Activated CD8-positive, alpha-beta T cell treated with anti-CD3 and anti-CD28 coated beads for 36 hours (primary cell): ENCODE measurements at places on chromosomes 2 and 18. TPM values are rescaled to one million over a fixed set of nuclear protein-coding genes. Genes with fewer than 3 reads are reported as not detected.
A peak's percentile ranks its signal among the peaks of the same experiment; 100 is the strongest.

DNA sequence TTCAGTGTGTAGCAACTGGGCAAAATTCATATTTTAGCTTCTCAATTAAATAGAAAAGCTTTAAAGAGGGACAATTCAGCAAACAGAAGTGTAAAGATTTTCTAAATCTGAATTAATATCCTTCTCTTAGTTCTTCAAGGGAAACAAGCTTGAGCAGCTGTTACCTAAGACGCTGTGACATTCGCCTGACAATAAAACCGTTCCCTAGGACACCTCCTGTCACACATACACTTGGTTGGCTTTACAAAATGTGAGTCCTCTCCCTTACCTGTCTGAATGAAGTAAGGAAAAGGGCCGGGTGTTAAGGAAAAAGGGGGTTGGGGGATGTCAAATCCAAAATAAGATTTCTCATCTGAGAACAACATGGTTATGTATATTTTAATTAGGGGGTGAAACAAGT lies 2.1 kb downstream of the SERTAD2 start:
- DNase-seq: no peak
- H3K4me1 ChIP-seq: peaks cover 76% of the 10 kb centered on the region
- peak overlapping the region; percentile 91 for H3K4me3 ChIP-seq
- H3K27me3 ChIP-seq: no peaks in the 10 kb centered on the region

DNA sequence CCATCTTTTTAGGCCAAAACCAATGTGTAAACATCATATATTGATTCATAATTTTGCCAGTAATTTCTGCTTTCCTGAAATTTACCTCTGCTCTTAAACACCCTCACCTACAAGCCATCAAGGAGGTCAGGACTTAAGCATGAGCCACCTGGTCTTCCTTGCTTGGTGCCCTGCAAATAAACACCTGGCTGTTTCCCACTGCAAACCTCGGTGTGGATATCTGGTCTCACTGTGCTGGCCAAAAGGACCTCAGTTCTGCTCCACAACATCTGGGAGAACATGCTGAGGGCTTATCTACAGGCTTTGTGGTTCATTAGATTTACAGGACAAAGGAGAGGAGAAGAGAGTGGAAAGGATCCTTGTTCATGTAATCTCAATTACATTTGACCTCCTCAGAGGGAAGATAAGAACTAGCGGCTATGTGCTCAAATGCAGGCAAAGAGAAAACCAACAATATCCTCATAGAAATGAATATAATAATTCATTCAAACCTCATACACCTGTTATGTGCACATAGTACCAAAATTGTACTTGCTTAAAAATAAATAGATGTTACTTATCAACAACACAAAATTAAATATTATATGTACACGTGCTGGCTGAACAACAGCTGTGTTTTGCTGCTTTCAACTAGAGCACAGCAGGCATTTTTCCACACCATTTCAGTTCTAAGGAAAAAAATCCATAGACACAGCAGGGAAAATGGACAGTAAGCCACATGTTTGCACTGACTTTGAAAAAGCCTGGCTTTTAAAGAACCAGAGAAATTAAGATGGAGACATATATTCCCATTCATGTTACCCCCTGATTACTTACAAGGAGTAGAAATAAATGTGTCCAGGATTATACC lies 465.1 kb downstream of the LPIN1 start:
- H3K4me3 ChIP-seq: no peak overlapping the region
- no peak overlapping the region for H3K27ac ChIP-seq
- no peaks in the 10 kb centered on the region for H3K27me3 ChIP-seq

The MGAT4A gene
- 57.6 TPM for total RNA-seq

The TEKT4 gene
- total RNA-seq: not detected

DNA sequence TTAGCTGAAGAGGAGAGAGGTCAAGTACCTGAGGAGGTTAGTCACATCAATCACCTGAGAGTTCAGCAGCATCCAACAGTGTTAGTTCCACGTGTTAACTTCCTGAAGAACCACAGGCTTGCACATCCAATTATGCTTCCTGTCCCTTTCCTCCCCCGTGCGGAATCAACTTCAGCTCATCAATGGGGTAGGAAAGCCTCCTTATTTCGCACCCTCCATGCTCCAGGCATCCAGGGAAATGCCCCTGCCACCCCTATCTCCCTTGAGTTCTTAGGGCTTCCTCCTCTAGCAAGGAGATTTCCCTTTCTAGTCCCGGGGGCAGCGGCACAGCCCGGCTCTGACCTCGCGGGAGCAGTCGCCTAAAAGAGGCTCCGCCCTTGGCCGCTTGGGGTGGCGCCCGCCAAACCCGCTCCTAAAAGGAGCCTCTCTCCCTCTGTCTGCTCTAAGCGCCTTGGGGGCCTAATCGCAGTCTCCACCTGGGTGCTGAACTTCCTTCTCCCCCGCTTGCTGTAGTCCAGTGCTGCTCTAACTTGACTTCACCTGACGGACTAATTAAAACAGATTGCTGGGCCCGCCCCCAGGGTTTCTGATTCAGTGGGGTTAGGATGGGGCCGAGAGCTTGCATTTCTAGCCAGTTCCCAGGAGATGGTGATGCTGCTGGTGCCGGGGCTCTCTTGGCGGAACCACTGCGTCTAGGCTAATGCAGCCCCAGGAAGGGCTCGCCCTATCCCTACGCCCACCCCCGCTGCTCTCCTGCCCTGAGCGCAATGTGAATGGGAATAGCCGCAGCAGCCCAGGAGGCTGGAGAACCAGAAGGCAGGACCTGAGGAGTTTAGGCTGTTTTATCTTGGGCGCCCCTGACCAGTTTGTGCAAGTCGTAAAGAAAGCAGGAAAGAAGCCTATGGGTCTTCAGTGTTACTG lies 3.4 kb upstream of the TET3 start:
- peaks cover 69% of the 10 kb centered on the region for H3K4me1 ChIP-seq
- H3K27me3 ChIP-seq: no peaks in the 10 kb centered on the region
- H3K36me3 ChIP-seq: peaks cover 7% of the 10 kb centered on the region
- peak overlapping the region; percentile 72 for H3K4me3 ChIP-seq
- peak; percentile 70 for DNase-seq
- H3K27ac ChIP-seq: peak overlapping the region; percentile 53

The SMYD5 gene
- total RNA-seq: 39.6 TPM

- H3K27ac ChIP-seq: no peak overlapping the region
- H3K4me3 ChIP-seq: no peak overlapping the region
- H3K27me3 ChIP-seq: peaks cover 5% of the 10 kb centered on the region
- no peaks in the 10 kb centered on the region for H3K36me3 ChIP-seq
- H3K4me1 ChIP-seq: peaks cover 5% of the 10 kb centered on the region
Measured at GRCh38 chr2:172839446-172839845, 103.8 kb downstream of the RAPGEF4 start.

DNA sequence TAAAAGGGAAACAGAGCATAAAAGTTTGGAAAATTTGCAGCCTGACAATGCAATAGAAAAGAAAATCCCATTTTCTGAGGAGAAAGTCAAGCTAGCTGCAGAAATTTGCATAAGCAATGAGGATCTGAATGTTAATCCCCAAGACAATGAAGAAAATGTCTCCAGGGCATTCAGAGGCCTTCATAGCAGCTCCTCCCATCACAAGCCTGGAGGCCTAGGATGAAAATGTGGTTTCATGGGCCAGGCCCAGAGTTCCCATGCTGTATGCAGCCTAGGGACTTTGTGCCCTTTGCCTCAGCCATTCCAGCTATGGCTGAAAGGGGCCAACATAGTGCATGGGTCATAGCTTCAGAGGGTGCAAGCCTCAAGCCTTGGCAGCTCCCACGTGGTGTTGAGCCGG lies 10.3 kb upstream of the SCN1A start:
- H3K27ac ChIP-seq: no peak overlapping the region
- H3K36me3 ChIP-seq: no peaks in the 10 kb centered on the region
- H3K27me3 ChIP-seq: peaks cover 9% of the 10 kb centered on the region
- DNase-seq: no peak
- no peaks in the 10 kb centered on the region for H3K4me1 ChIP-seq

- H3K4me3 ChIP-seq: no peak overlapping the region
- no peak for DNase-seq
- H3K36me3 ChIP-seq: peaks cover 1% of the 10 kb centered on the region
Measured at GRCh38 chr2:160264308-160264707, 64.2 kb upstream of the ITGB6 start.

DNA sequence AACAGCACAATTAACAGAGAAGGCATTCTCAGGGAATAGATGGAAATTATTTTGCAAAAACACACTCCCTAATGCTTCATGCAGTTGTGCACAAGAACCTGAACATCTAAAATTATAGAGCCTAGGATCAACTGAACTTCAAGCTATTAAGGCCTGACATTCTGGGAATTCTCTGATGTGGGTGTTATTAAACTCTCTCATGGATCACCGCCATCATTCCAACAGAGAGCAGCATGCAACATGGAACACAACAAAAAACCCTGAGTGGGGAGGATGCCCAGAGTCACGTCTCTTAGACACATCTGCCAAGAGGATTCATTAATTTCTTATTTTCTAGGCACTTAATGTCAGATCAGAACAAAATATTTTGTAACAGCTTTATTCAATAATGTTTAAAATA lies 543.8 kb downstream of the ERBB4 start:
- H3K27ac ChIP-seq: no peak overlapping the region
- no peak for DNase-seq
- H3K4me1 ChIP-seq: no peaks in the 10 kb centered on the region
- no peaks in the 10 kb centered on the region for H3K36me3 ChIP-seq

The CFAP53 gene
- 0.76 TPM for total RNA-seq

GRCh38 chr18:35683021-35683420 lies 101.5 kb downstream of the GALNT1 start:
- no peak overlapping the region for H3K4me3 ChIP-seq
- no peaks in the 10 kb centered on the region for H3K4me1 ChIP-seq
- no peak for DNase-seq
- peaks cover 5% of the 10 kb centered on the region for H3K36me3 ChIP-seq
- no peaks in the 10 kb centered on the region for H3K27me3 ChIP-seq

- H3K27me3 ChIP-seq: no peaks in the 10 kb centered on the region
- peaks cover 7% of the 10 kb centered on the region for H3K4me1 ChIP-seq
- DNase-seq: no peak
Measured at GRCh38 chr2:208006337-208006736, 19.0 kb downstream of the PLEKHM3 start.

The ZNF396 gene
- 0.38 TPM for total RNA-seq

DNA sequence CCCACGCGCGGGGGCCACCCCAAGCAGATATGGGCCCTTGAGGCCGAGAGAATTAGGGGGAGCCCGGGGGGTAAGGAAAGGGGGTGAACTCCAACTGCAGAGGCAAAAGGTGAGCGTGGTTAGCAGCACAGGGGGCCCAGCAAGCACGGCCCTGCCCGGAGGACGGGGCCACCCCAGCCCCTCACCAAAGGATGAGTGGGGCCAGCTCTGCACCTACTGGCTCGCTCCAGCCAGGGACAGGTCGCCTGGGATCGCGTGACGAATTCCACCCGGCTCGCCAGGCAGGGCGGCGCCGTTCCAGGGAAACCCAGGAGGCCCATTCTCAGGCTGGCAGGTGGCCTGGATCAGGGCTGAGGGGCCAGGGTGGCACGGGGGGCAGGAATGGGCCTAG lies 38.6 kb downstream of the BIN1 start:
- H3K4me1 ChIP-seq: peaks cover 44% of the 10 kb centered on the region
- H3K27ac ChIP-seq: peak overlapping the region; percentile 76
- H3K4me3 ChIP-seq: no peak overlapping the region
- no peaks in the 10 kb centered on the region for H3K27me3 ChIP-seq
- H3K36me3 ChIP-seq: peaks cover 25% of the 10 kb centered on the region

- DNase-seq: no peak
- H3K27me3 ChIP-seq: peaks cover 7% of the 10 kb centered on the region
- no peak overlapping the region for H3K27ac ChIP-seq
- no peak overlapping the region for H3K4me3 ChIP-seq
- no peaks in the 10 kb centered on the region for H3K4me1 ChIP-seq
Measured at GRCh38 chr2:9232886-9233285, 26.3 kb downstream of the ASAP2 start.

DNA sequence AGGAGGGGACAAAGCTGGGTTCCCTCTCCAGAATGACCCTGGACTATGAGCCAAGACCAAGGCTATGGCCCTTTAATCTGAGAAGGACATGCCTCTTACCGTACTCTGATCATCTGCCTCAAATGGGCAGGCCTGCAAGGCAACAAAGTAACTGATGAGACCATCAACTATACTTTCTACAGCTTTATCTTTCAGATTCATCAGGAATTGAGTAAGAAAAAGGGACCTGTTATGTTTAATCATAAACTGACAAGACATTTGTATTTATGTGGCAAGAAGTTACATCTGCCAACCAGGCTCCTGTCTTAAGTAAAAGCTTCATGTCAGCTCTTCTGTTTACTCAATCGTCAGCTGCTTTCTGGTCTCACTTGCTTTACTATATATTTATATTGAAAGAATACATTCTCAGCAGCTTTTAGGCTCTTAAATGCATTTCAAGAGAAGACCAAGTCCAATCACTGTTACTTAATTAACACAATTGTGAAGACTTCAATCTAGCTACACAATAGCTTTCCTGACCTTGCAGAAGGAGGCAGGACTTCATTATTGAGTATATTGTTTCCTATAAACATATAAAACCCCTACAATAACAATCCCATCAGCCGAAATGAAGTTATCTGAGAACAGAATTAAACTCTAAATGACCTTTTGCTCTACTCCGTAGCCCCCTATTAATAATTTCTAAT lies 163.8 kb downstream of the ETAA1 start:
- no peak for DNase-seq
- H3K36me3 ChIP-seq: no peaks in the 10 kb centered on the region
- no peak overlapping the region for H3K4me3 ChIP-seq

The POTEI gene
- total RNA-seq: not detected

DNA sequence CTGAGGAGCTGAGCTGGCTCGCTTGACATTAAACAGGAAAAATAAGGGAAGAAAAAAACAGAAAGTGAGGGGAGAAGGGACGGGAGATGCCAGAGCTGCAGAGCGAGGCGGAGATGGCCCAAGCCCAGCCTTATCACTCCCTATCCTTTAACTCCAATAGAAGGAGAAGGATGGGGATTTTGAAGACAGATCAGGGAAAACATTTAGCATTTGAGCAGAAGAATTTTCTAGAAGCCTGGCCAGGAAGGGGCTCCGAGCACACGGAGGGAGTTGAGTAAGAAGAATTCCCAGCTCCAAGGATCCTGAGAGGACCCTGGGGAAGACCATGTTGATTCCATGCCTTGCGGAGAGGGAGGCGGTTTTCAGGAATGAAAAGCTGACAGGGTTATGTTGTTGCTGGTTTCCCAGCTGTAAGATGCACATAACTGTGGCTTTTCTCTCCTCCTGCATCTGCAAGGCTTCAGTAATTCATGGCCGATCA lies 35.6 kb downstream of the TWIST2 start:
- no peaks in the 10 kb centered on the region for H3K36me3 ChIP-seq
- no peaks in the 10 kb centered on the region for H3K4me1 ChIP-seq
- DNase-seq: no peak
- no peak overlapping the region for H3K4me3 ChIP-seq
- H3K27ac ChIP-seq: no peak overlapping the region

The TRIB2 gene
- 9.2 TPM for total RNA-seq

GRCh38 chr18:63017076-63017475 lies 301.7 kb downstream of the PHLPP1 start:
- DNase-seq: no peak
- no peak overlapping the region for H3K27ac ChIP-seq
- peaks cover 9% of the 10 kb centered on the region for H3K27me3 ChIP-seq
- peaks cover 4% of the 10 kb centered on the region for H3K36me3 ChIP-seq
- H3K4me1 ChIP-seq: no peaks in the 10 kb centered on the region

The CERKL gene
- total RNA-seq: 0.20 TPM
